ENCODE measurements at places on chromosomes 3 and 15.

- DNase-seq, result no peak
Observed at GRCh38 chr3:40843851-40844548, 319.2 kb downstream of the ZNF621 start.

DNA sequence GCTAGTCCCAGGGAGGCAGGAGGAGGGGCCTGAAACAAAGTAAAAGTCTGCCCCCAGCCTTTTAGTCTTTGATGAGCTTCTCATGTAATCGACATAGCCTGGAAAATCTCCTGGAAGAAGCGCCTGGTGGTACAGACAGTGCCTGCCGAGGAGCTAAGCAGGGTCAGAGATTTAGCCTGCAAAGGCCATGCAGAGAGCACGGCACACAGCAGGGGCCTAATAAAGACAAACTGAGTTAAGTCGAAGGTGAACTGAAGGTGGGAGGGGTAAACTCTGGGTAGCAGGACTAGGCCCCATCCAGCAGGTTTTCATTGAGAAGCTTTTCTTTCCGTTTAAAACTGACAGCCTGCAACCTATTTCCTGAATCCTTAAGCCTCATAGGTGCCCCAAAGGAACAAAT, 115.5 kb upstream of the ABHD17C start:
- DNase-seq, result no peak

DNA sequence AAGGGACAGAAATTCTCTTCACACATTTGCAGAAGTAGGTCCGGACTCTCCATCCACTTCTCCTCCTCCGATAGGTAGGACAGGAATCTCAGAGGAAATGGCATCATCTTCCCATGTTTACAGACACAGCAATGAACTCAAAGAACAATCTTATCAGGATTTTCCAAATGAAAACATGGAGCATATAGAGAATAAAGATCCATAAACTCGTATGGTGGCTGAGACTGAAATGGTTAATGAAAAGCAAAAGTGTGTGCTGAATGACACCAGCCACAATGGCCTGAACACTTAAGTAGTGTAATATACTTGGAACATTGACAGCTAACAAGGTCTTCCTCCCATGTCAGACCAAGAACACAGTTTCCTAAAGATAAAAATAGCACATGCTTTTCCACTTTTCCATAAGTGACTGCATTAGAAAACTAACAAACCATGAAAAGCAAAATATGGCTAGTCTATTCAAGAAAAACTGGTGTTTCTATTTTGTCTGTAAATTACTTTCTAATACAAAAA, 5.8 kb downstream of the CCRL2 start:
- DNase-seq, result no peak

DNA sequence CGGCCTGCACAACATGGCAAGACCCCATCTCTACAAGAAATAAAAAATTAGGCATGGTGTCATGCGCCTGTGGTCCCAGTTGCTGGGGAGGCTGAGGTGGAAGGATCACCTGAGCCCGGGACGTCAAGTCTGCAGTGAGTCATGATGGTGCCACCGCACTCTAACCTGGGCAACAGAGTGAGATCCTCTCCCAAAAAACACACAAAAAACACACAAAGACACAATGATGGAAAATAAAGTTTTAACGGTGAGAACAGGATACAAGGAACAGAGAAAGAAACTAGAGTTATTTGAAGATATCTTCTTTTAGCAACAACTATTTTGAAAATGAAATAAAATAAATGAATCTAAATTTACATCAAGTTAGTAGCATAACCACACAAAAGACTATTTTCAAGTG, 12.0 kb downstream of the CLASP2 start:
- DNase-seq, result no peak

- no peak for DNase-seq
Observed at GRCh38 chr3:9879830-9880549, at the start of gene CIDEC. CIDEC (minus strand) TSS chr3:9880253; CDS start chr3:9878486, 1,767 bp downstream.

DNA sequence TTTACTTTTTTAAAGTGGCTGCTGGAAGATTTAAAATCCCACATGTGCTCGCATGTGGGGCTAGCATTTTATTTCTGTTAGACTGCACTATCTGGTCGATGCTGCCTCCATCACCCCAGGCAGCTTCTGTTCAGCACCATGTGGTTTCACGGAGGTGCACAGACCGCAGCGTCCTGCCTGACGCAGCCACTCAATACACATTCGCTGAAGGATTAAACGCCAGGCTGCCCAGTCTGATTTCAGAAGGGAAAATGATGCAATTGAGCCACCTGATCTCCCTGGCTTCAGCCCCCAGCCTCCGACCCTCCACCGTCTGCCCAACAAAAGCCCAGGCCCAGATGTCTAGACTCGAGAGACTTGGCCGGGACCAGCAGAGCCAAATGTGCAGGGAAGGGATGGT, 84.5 kb downstream of the MEGF11 start:
- no peak for DNase-seq

DNA sequence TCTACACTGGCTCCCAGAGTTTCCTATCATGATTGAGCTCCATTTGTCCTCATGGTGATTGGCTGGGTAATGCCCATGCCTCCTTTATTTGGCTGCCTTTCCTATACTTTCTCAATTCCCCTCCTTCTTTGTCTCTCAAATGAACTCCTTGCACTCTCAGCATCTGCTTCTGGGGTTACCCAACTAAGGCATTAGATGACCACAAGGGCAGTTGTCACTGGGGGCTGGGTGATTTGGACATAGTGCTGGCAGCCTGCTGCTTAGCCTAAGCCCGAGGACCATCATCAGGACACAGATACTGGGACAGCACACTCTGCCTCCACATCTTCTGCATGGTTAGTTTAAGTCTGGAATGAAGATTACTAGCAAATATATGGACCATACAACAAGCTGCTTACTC, 49.2 kb upstream of the LRRFIP2 start:
- no peak for DNase-seq
